ENCODE measurements at places on chromosomes 12 and 14.

DNA sequence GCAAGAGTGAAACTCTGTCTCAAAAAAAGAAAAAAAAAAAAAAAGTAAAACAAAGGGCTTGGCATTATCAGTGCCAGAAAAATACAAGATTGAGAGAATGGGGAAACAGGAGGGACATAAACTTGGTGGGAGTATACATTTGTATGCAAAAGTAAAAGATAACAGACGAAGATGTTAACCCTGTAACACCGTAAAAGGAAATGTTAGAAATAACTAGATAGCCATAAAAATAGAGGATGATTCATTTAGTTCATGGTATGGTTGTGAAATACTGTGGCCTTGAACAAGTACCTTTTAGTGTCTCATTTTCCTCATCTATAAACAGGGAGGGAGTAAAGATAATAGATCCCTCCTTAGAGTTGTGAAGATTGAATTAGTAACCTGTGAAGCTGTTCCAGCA is 33.3 kb downstream of the ATP2A2 start:
- no peak for DNase-seq

DNA sequence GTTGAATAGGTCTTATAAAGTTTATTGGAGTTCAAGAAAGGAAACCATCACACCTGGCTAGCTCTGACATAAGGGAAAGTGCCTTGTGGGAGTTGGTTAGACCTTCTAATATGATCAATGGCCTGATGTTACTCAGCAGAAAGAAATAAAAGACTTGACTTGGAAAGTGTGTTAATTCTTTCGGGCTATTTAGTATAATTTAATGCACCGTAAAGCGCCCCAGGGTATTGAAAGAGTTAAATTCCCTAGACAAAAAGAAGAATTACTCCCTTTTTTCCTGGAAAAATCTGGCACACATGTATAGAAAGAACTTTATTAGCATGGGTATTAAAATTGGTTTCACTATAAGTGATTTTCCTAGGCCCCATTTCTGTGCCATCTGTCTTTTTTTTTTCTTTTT is 1125.7 kb upstream of the FLRT2 start:
- no peak for DNase-seq

GRCh38 chr14:25010471-25010870 is 39.5 kb downstream of the STXBP6 start:
- DNase-seq, result no peak

- peak; percentile 52 for DNase-seq
These were observed 18.7 kb upstream of the CTDSP2 start for GRCh38 chr12:57865084-57865751.

DNA sequence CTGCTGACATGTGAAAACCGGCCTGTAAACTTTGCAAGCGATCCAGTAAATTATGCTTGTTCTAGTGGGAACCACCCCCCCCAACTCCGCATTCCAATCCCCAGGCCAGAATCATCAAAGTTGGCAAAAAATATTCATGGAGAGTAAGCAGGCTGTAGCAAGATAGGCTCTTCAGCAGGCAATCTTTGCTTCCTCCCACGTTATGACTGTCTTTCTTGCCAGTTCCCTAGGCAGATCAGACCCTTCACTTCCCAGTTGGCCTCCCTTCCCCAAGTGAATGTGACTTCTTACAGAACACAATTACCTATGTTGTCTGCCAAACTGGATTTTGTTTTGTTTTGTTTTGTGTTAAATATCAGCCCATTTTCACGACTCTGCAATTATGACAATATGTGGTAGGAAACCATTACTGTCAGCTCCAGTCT is 1.2 kb upstream of the PTGER2 start:
- no peak for DNase-seq

DNA sequence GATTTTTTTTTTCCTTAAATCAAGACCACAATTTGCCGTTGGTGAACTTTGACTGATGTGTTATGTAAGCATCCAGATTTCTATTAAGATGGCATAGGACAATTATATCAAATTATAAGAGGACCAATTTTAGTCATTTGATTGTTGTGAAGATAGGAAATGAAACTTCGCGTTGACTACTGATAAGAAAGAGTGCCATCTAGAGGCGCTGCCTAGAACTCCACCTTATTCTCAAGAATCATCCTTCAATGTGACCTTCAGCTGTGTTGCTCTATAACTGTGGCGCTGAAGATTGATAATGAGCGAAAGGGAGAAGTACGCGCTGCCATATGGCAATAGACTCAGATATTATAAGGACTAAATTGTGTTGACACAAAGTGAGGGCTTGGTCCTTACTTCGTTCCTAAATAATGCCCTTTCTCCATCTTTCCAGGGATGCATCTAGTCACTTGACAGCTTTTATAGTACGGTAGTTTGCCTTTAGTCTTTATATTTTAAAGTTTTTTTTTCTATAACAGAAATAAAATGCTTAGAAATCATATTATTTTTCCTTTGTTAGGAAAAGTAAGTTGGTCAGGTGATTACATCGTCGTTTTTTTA is 350.8 kb upstream of the STXBP6 start:
- DNase-seq, result no peak

GRCh38 chr14:102088012-102088792 is 1.4 kb upstream of the HSP90AA1 start:
- peak; percentile 26 for DNase-seq

- no peak for DNase-seq
These were observed 93.9 kb downstream of the DYRK2 start for GRCh38 chr12:67742461-67742860.

GRCh38 chr14:27242874-27243273 is 645.0 kb upstream of the NOVA1 start:
- DNase-seq, result no peak

DNA sequence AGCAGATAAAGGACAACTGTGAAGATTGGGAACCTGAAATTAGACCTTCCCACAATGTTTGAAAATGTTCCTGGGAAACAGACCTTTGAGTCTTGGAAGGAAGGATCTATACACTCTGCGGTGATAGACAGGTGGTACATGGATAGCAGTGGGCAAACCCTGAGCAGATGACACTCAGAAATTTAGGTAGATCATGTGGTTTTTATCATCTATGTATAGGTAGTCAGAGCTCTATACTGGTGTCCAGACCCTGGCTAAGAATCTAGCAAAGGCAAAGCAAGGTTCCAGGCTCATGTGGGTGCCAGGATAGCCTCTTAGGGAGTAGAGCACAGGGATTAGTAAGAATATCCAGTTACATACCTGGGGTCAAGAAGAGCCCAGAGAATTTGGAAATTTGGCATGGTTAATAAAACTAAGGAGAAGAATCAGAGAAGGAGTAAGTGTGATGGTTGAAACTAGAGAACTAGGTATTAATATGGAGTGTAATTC is 331.2 kb upstream of the FBXO33 start:
- DNase-seq, result no peak

GRCh38 chr14:91888641-91889476 is 21.5 kb upstream of the TC2N start:
- DNase-seq, result no peak

DNA sequence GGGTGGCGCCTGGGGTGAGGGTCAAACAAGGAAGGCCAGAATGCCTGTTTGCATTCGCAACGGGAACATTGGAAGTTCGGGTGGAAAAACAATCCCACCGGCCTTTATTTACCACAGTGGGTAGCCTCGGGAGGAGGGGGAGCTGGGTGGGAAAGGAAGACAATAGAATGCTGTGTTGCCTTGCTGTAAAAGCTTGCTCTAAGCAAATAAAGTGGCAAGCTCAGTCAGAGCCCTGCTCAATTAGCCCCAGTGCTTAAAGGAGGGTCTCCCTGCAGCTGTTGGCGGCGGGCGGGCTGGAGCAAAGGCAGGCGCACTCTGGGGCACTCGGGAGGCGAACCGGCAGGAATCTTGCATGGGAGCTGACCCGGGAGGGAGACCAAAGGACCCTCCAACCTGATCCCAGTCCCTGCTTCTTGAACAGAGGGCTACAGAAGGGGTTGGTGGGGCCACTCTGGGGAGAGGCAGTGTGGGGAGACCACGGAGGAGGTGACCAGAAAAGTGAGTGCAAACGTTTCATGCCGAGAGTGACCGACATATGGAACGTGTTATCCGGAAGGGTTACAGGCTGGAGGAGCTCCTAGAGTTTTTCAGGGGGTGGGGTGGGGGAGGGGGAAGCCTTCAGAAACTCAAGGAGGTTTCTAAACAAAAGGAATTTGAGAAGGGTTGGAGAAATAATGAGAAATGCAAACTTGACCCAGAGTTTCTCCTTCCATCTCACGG is 48.5 kb downstream of the NTF3 start:
- no peak for DNase-seq

GRCh38 chr12:25121916-25122315 is 73.0 kb downstream of the DNAI7 start:
- DNase-seq, result no peak

GRCh38 chr14:20580242-20580641 is 7.6 kb downstream of the RNASE11 start:
- DNase-seq, result no peak

DNA sequence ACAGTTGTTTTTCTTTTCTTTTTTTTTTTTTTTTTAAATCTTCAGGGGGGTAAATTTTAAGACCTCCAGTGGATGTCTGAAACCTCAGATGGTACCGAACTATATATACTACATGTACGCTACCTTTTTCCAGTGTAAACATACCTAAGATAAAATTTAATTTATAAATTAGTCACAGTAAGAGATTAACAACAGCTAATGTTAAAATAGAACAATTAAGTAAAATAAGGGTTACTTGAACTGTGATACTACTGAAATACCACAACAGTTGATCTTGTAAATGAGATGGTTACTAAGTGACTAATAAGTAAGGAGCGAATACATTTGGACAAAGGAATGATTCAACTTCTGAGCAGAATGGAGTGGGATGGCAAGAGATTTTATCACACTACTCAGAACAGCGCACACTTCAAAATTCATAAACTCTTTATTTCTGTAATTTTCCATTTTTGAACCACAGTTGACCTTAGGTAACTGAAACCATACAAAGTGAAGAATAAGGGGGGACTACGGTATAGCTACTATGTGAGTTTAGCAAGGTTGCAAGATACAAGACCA is 80.5 kb upstream of the PCED1B start:
- no peak for DNase-seq

DNA sequence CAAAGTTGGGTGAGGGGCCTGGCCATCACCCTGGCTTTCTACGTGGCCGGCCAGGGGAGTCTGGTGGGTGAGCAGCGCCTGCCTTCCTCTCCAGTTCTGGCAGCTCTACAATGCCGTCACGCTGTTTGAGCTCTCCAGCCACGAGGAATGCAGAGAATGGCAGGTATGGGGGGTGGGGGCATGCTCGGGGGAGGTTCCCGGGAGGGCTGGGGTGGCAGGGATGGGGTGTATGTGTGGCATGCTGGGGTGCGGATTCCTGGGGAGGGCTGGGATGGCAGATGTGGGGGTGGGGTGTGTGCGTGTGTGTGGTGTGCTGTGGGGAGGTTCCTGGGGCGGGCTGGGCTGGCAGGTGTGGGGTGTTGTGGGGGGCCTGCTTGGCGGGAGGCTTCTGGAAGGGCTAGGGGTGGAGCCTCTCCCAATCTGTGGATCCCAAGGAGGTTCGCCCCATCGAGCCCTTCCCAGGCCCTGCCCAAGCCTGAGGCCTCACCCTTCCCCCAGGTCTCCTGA is 18.5 kb downstream of the RHOF start:
- DNase-seq, result no peak

- no peak for DNase-seq
These were observed 24.6 kb downstream of the TPCN1 start for GRCh38 chr12:113245695-113246477.

GRCh38 chr12:66662729-66663128 is 16.1 kb downstream of the GRIP1 start:
- DNase-seq, result no peak

DNA sequence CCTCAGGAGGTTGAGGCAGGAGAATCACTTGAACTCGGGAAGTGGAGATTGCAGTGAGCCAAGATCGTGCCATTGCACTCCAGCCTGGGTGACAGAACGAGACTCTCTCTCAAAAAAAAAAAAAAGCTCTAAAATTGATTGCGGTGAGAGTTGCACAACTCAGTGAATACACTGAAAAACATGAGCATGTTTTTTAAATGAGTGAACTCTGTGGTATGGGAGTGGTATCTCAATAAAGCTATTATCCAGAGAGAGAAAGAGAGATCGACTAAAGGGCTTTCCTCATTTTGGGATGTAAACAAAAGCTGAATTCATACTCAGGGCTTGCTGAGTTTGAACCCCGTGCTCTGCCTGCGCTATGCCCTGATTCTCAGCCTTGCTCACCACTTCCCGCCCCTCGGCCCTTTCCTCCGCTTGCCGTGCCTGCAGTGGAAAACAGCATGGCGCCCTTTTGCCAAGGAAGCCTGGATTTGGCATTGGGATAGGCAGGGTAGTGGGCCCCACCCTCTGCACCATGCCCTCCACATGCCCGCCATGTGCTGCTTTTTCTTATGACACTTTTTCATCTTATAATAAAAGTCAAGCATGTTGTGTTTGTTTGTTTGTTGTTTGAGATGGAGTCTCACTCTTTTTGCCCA is 102.5 kb downstream of the LGMN start:
- DNase-seq, result no peak

DNA sequence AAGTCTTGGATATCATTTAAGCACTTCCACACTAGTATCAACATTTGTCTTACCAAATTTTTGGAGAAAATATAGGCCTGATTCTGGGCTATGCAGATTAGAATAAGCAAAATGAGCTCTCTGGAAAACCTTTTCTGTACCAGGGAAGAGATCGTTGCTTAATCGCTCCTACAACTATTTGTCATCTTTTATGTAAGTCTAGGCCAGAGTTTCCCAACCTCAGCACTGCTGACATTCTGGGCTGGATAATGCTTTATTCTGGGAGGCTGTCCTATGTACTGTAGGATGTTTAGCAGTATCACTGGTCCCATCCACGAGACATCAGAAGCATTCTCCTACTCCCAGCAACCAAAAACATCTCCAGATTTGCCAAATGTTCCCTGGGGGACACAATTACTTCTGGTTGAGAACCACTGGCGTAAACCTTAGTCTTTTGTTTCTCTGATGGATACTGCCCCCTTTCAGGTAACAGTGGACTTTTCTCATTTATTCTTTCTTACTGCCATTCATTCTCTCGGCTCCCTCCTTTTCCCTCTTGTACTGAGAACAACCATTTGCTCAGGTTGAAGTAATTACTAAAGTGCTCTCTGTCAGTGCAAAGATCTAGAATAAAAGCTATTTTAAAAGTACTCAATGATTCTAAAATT is 316.9 kb upstream of the E2F7 start:
- DNase-seq, result no peak

GRCh38 chr14:68948686-68949600 is 30.2 kb downstream of the ACTN1 start:
- DNase-seq, result no peak

DNA sequence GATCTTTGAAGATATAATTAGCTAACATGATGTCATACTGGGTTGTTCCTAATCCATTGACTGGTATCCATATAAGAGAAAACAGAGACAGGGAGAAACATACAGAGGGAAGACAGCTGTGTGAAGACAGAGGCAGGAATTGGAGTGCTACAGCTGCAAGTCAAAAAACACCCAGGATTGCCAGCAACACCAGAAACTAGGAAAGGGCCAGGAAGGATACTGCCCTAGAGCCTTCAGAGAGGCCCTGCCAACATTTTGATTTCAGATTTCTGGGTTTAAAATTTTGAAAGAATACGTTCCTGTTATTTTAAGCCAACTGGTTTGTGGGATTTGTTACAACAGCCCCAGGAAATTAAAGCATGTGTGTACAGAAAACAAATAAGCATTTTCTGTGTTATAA is 473.7 kb upstream of the FLRT2 start:
- no peak for DNase-seq

- no peak for DNase-seq
These were observed 2.6 kb downstream of the SERPINA3 start for GRCh38 chr14:94614802-94615201.
